ENCODE measurements at places on chromosomes 3 and 15.

GRCh38 chr3:116285781-116286421 lies 159.4 kb downstream of the LSAMP start:
- DNase-seq = no peak

GRCh38 chr15:88912500-88912921 lies 668 bp downstream of the MFGE8 start:
- DNase-seq = peak; percentile 45

DNA sequence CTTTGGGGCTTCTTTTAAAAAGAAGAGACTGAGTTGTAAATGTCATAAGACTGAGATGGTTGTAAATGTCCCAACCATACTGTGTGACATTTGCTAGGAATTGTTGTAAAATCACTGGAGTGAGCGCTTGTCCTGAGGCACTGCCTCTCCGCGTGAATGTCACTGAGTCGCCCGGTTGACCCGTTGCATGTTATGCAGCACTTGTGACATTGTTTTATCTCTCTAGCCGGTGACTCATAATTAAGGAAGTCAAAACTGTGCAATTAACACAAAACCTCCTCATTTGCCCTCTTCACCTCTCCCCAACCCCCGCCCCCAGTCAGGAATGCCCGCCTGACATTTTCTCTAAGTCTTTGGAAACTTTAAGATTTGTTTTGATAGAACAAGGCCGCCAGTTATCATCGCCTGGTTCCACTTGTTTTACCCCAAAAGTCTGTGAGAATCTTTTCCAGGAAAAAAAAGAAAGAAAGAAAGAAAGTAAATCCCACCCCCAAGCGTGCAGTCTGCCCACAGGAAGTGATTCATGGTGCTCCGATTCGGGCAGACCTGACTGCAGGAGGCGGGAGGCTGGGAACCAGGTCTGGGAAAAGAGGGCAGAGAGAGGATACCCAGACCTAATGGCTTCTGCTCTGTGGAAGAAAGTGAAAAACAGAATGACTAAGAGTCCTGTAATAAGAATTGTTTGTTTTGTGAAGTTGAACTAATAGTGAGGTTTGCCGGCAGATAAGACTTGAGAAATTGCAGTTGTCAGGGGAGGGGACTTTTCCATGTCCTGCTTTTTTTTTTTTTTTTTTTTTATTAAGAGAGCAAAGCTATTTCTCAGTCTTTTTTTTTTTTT lies 84.8 kb downstream of the SMAD3 start:
- peak; percentile 99 for DNase-seq

DNA sequence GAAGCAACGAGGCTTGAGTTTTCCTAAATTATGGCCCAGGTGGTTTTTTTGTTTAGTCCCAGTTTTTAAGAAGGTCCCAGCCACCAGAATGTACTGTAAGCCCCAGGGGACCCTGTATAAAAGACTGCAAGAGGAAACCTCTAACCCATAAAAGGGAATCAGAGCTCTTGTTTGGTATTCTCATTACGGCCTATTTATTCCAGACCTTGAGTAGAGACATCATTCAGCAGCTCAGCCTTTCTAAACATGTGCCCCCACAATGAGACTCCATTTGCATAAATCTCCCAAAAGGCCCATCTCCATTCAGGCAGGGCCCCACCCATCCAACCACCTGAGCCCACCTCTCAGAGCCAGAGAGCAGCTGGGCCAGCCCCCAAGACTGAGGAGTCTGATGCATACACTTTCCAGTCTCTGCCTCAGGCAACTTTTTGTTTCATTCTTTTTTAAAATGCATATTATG lies 25.7 kb downstream of the ZDHHC3 start:
- no peak for DNase-seq

DNA sequence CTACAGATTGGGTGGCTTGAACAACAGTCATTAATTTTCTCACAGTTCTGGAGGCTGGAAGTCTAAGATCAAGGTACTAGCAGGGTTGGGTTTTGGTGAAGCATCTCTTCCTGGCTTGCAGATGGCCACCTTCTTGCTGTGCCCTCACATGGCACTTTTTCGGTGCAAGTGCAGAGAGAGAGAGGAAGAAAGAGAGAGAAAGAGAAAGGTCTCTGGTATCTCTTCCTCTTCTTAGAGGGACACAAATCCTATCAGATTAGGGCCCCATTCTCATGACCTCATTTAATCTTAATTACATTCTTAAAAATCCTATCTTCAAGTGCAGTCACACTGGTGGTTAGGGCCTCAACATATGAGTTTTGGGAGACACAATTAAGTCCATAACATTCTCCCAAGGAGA lies 167.1 kb downstream of the NFKBIZ start:
- no peak for DNase-seq

- DNase-seq = peak; percentile 83
Observed at GRCh38 chr3:138923531-138923994, 23.4 kb downstream of the FOXL2 start.

DNA sequence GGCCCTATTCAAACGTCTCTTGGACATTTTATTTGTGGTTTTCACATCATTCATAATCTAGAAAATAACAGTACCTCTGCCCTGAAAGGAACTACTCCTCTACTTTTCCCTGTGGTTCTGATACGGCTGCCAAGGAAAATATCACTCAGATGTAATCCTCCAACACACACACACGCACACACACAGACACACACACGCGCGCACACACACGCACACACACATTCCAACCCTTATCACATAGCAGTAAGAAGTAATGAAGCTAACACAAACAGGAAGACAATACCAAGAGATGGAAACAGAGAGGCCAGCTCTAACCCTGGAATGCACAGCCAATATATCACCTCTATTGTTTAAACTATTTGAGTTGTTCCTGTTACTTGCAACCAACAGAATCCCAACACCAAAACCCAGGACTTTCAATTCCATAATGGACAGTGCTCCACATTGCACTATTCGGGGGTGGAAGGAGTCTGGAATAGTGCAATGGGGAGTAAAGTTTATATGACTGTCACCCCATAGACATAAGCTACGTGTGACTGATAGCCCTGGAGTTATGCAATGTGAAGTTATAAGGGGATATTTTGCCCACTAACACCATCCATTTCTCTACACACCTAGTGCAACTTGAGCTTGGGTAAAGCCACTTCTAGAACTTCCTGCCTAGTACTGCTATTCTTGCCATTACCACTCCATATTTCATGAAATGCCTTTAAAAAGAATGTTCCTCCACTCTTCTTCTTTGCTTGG lies 71.3 kb upstream of the FNDC3B start:
- DNase-seq = peak; percentile 27

DNA sequence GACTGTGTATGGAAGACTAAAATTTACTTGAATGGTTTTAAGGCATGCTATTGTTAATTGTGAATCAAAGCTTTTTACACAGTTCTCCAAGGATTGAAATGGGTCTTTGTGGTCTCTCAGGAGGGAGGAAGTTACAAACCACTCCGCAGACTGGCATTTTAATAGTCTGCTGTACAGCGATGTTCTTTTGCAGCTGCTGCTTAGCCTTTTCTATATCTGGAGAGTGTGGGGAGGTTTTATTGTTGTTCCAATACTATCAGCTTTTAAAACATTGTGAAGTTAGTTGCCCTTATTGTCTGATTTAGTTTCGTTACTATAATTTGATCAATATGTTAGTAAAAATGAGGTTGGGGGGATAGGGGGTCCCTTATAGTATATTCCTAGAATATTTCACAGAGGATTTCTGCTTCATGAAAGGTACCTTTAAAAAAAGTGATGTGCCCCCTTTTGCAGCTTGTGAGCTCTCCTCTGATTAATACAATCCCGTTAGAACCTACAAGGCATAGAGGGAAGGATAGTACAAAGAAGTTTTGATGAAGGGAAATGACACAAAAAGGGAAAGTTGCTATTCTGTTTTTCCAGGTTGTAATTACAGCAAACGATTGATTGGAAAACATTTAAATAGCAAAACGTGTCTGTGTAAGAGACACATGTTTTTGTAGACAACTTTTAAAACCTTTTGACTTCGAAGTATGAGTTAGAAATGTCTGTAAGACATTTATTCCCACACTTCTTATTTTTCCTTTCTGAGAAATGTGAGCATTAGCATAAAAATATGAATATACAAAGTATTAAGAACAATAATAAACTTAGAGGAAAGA lies 158.3 kb upstream of the CGNL1 start:
- peak; percentile 46 for DNase-seq

DNA sequence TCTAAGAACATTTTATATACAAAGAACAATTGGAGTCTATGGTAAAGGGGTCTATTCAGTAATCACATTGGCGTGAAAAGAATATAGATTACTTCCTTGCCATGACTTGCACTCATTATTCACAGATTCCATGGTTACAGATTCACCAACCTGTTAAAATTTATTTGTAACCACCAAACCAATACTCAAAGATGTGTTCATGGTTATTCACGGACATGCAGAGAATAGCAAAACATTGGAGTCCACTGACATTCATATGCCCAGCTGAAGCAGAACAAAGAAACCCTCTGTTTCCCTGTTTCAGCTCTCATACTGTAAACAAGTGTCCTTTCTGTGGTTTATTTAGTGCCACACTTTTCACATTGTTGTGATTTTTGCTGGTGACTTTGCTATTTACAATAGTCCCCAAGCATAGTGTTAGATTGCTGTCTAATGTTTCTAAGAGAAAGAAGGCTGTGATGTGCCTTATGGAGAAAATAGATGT lies 185.8 kb upstream of the TTC14 start:
- no peak for DNase-seq

GRCh38 chr3:77042343-77042742 lies 2.4 kb downstream of the ROBO2 start:
- DNase-seq = no peak

DNA sequence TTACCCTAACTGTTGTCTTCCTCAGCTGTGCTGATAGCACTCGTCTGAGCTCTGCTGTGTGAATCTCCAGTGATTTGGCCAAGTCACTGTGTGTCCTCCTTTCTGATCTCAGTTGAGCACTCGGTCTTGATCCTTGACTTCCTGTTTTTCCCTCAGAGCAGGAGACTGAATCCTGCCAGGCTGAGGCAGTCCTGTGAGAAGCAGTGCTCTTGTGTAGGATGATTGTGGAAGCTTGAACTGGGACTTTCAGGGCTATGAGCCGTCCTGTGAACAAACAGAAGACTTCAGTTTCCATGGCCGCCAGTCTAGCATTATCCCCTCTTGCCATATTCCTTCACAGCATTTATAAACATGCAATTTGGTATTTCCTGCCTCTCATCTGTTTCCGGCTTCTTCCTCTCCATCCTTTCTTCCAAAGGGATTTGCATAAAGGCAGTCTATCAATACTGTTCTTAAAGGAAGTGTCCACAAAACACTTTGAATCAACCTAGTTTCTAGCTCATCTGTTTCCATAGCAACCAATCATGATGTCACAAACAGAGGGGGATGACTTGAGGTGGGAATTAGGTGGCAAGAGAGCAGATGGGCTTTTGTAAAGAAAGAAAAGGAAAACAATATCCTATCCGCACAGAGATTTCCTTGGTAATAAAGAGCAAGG lies 237.2 kb downstream of the AGBL1 start:
- DNase-seq = no peak

DNA sequence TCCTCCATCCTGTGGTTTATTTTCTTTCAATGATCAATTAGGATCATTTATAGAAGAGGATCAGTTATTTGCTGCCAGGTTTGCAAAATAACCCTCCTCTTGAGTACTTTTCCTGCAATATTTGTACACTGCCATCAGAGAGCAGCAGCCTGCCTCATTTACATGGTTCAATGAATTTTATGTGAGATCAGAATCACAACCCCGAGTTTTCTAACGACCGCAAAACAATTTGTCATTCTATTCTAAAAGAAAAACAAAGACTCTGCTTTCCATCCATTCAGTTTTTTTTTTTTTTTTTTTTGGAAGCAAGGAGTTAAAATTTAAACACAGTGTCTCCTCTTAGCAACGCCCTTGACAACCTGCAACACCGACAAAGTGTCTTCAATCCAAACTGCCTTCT lies 146.9 kb downstream of the RAB11A start:
- DNase-seq = no peak

DNA sequence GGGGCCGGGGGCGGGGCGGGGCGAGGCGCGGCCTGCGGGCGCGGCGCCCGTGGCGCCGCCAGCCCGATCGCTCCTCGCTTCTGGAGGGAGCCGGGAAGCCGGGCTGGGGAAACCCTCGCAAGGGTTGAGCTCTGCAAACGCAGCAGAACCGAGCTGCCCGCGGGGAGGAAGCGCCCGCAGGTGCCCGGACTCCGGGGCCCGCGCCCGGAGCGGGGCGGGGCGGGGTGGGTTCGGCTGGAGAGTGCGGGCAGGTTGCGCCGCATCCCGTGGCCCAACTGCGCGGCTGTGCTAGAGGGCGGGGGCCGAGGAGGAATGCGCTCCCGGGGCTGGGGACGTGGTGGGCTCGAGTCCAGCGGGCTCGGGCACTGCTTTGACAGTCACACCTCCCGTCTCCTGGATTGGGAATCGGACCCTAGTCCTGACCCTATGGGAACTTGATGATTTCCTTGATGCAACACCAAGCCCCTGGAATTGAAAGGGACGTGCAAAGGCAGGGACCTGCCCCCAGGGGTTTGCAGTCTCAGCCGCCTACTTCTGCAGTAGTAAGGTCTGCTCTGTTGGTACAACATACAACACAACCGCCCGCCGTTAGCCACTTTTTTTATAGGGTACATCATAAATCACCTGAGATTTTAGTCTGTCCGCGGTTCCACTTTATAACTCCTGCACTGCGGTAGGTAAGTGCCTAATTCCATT lies 34.3 kb downstream of the ZBTB38 start:
- peak; percentile 83 for DNase-seq

DNA sequence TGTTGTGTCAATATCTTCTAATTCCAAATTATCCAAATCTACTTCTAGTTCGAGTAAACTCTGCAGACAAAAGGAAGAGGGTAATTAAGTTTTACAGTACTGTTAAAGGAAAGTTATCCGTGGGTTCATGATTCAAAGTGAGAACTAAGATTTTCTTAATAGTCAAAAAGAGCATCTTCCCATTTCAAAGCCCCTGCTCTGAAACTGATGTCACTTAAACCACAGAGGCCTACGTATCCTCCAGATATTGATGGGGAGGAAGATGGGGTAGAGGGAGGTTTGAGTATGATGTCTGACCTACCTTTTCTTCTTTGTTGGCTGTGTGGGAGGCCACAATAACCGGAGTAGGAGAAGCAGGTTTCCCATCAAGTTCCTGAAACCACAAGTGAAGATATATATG lies 14.1 kb downstream of the MRPS22 start:
- no peak for DNase-seq

Measured in EL (cell line).